ENCODE measurements at places on chromosomes 16 and 17.

DNA sequence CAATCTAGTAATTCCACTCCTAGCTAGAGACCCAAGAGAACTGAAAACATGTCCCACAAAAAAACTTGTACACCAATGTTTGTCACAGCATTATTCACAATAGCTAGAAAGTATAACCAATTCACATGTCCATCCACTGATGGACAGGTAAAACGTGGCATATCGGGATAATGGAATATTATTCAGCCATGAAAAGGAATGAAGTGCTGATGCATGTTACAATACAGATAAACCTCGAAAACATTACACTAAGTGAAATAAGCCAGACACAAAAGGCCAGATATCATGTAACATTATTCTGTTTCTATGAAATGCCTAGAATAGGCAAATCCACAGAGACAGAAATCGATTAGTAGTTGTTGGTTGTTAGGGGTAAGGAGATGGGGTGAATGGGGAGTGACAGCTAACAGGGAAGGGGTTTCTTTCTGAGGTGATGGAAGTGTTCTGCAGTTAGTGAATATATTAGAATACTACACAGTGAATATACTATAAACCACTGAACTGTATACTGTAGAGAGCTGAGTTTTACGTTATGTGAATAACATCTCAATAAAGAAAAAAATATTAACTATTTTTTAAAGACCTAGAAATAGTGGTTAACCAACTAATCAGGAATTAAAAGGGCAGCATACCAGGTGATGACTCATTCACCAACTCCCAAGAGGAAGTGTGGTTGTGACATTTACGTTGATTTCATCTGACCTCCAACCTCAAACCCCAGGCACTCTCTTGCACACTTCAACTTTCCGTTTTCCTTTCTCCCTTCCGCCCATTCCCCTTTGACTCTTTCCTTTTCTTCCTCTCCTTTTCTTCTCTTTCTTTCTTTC lies 48.6 kb downstream of the GAS7 start:
- peak; percentile 57 for DNase-seq

GRCh38 chr16:11129378-11129781 lies 126.6 kb downstream of the SOCS1 start:
- peak; percentile 25 for DNase-seq

DNA sequence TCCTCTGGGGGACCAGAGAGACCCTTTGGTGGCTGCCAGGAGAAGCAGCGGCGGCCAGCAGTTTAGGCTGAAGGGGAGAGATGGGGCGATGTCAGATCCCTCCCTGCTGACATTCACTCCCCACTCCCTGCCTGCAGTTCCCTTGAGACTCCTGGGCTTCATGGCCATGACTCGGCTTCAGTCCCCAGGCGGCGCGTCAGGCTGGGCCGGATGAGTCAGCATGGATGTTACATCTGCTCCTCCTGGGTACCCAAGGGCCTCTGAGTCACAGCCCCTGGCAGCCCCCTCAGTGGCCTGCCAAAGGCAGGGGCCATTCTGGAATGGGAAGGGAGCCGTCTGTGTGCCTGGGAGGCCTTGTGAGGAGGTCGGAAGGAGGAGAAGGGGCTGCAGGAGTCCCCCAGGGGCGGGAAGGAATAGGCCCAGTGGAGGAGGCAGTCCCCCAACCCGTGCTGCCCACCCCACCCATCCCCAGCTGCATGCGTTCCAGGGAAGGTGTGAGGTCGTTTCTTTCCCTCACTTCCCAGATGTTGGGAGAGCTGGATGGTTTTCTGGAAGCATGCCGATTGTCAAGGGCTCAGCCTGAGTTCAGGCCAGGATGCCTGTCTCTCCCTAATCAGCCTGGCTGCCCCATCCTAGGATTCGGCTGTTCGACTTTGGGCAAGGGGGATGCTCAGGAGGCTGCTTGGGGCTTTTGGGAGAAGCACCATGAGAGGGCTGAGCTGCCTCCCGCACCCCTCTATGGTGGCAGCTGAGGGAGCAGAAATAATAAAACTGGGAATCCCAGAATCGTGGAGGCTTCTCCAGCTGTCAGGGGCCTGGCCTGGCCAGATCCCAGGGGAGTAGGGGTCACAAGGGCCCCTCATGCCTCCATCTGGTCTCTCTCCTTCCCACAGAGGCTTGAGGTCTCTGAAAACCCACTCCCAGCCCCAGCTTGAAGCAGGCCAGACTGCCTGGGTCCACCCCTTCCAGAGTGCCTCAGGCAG lies 9.7 kb downstream of the RHBDL3 start:
- peak; percentile 18 for DNase-seq

DNA sequence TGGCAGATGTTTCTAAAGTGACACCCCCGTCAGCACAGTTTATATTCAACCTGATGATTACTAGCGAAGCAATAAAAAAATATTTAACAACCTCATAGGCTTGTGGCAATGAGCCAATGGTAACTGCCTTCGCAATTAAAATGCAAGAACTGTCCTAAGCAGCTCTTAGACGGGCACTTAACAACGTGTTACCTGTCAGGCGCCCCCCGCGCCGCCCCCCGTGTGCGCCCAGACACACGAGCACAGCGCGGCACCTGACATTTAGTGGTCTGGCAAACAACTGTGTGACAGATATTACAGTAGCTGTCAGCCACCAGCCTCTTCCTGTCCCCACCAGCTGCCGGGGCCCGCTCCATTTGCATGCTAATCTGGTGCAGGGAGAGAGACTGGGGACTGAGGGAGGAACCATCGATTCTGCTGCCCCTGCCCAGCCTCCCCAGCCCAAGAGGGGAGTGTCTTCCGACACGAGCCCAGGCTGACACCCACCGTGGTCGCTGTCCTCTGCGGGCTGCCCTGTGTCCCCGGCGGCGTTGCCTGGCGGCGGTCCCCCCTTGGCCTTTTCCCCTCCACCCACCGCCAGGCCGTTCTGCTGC lies 12.7 kb downstream of the NDUFAF8 start:
- DNase-seq: no peak

- no peak for DNase-seq
Measured at GRCh38 chr17:47762728-47763127, 29.7 kb downstream of the TBX21 start.

Data from hematopoietic multipotent progenitor cell treated with erythropoietin and hydrocortisone succinate and interleukin-3 and kit ligand, for 8 days (in vitro differentiated cells).